T1000 (cell line): ENCODE measurements at places on chromosomes 7 and 10.

DNA sequence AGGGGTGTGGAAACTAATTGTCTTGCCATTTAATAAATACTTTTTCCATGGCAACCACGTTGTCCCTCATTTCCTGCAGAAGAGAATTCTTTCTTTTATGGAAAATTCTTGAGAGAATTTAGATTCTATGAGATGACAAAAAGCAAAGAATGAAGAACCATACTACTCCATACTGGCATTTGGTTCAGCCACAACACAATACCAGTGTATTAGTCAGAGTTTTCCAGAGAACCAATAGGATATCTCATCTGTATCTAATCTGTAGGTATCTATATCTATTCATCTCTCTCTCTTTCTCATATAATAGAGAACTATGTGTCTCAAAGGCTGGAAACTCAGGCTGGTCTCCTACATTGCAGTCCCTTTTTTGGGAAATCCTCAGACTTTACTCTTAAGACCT, 44.6 kb upstream of the NAMPT start:
- no peak for DNase-seq

GRCh38 chr10:21512573-21513404, 12.7 kb downstream of the SKIDA1 start:
- no peak for DNase-seq

GRCh38 chr10:127081851-127082345, 114.5 kb downstream of the INSYN2A start:
- DNase-seq: no peak

DNA sequence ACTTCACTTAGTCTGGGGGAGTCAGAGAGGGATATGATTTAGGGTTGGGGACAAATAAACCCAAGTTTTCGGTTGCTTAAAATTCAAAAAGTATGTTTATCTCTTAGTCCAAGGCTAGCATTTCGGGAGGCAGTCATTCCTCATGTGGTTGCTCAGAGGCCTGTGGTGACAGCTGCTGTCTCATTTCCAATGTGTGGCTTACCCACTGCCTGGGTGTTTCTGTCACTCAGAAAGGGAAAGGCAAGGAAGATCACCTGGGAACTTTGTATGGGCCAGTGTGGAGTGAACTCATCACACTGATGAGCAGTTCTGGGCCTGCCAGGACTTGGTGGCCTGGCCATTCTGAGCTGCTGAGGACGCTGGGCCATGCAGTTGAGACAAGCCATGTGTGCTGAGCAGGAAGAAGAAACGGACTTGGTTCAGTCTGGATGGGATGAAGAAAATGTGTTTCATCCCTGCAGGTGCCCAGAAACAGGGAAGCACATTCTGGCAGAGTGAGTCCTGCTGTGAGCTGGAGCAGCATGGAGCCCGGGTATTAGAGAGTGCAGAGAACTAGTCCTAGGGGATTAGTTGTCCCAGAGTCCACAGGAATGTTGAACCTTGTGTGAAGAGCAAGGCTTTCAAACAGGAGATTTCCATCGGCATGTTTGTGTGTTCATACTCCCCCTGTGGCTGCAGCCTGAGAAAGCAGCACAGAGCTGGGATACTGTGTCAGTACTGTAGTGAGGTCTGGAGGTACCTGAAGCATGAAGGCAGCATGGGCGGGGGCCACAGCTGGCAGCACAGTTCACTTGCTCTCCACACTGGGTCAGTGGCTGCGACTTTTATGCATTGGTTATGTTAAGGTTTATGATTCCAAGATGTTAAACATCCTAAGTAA, 211.1 kb upstream of the IGFBP3 start:
- DNase-seq: no peak

DNA sequence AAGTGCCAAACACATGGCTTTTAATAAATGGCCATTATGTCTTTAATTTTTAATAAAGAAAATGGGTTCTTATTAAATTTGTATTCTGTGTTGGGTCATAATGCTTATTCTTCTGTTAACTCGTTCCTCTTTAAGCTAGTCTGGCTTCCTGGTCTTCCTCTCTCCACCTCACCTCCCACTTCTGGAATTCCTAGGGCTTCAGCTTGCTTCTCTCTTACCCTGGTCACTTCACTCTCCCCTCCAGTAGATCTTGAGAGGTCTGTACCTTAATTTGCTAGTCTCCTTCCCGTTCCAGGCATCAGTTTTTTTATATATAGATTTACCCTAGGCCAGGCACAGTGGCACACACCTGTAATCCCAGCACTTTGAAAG, 111.2 kb downstream of the RALA start:
- DNase-seq: no peak

DNA sequence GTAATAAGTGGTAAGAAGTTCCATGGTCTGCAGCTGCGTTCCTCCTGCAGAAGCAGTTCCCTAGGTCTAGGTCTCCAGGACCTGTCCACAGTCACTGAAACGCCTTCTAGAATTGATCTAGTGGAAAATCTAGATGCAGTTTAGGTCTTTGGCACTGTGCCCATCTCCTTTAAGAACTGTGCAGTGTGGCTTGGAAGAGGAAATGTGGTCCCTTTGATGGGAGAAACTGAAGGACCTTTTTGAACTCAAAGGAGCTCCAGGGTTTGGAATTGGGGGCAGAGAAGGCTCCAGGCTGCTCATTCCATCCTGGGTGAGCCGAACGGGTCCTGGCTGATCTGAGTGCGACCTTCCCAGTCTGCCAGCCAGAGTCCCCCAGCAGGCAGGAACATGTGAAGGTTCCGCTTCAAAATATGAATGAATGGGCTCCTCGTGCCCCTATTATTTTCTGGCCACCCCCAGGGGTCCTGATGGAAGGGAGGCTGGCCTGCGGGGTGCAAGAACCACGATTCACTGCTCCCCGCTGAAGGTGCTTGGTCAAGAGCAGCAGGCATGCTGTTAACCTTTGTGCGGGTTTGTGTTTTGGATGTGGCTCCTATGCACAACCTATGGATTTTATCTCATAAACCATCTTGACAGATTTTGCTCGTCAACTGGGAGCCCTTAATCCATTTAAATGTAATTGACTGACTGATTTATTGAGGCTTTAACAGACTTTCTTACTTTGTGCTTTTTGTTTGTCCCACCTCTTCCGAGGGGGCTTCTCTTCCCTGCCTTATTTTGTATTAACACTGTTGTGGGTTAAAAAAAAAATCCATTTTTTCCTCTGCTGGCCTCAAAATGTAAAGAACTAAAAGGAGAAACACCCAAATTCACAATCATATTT, 36.7 kb downstream of the ZNF467 start:
- DNase-seq: no peak

- no peak for DNase-seq
Observed at GRCh38 chr7:23067271-23067670, 38.3 kb upstream of the KLHL7 start.

DNA sequence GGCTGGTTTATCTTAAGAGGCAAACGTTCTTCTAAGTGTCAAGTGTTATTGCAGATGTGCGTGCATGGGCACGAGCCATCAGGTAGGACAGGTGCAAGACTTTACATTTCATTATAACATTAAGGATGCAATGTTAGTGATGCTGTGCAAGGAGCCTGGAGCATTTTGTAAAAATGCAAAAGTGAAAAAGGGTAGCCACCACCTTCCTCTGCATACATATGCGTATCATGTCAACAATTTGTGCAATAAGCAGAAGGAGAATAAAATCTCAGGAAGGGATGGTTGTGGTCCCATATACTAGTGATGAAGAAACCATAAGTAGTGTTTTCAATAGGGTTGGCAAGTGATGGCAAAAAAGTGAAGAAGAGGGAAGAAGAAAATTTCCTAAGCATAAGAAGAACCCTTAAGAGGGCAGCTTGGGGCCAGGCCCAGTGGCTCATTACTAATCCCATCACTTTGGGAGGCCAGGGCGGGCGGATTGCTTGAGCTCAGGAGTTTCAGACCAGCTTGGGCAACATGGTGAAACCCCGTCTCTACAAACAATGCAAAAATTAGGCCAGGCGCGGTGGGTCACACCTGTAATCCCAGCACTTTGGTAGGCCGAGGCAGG, 7.5 kb downstream of the PIK3AP1 start:
- DNase-seq: no peak

GRCh38 chr7:121510302-121510701, 114.2 kb upstream of the FAM3C start:
- DNase-seq: no peak

DNA sequence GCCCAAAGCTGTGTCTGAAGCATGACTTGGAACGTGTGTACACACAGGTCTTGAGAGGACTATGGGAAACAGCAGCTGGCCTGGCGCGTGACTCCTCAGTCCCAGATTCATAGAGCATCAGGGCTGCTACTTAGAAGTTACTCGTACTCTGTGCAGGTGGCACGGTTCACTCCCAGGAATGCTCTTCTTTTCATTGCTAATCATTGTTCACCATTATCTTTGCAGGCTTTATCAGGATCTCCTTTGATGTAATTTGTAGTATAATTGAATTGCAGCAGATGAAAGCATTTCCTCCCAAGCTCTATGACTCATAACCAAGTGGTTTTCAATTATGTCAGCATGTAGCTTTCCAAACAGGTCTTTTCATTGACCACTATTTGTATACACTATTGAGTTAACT, 938.9 kb downstream of the NRG3 start:
- DNase-seq: no peak

- DNase-seq: no peak
Observed at GRCh38 chr10:62348029-62348428, 26.1 kb upstream of the ZNF365 start.

- DNase-seq: no peak
Observed at GRCh38 chr7:84043661-84044191, 150.9 kb downstream of the SEMA3A start.

DNA sequence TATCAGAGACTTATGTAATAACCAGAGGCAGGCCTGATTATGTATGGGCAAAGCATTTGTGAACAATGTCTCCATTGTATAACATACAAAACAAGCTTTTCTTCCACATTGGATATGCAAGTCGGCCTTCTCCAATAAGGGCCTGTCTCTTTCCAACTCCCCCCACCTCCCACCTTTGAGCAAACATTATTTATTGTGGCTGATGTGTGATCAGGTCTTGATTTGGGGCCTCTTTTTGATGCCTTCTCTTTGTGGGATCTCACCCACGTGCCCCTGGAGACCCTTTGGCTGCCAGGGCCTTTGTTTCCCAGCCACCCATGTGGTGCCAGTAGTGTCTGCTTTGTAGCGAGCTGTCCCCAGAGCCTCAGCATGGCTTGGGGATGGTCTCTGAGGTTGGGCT, 53.0 kb downstream of the TCF7L2 start:
- DNase-seq: no peak

DNA sequence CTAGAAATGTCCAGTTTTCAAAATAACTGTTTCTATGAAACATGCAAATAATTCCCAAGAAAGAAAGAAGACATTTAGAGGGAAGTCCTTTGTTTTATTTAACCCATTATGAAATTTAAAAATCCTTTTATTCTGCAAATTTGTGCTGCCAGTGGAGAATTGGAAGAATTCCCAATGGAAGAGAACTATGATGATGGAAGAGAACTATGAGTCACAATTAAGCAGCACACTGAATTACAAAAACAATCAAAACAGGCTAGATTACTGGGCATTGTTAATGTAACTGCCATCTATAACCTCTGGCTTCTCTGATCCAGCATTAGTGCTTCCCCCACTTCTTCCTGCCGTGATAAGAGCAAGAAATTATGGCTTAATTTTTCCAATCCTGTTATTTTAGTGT, 126.2 kb upstream of the FEZF1 start:
- DNase-seq: no peak

- no peak for DNase-seq
Observed at GRCh38 chr10:92200564-92200963, 90.3 kb downstream of the CPEB3 start.

DNA sequence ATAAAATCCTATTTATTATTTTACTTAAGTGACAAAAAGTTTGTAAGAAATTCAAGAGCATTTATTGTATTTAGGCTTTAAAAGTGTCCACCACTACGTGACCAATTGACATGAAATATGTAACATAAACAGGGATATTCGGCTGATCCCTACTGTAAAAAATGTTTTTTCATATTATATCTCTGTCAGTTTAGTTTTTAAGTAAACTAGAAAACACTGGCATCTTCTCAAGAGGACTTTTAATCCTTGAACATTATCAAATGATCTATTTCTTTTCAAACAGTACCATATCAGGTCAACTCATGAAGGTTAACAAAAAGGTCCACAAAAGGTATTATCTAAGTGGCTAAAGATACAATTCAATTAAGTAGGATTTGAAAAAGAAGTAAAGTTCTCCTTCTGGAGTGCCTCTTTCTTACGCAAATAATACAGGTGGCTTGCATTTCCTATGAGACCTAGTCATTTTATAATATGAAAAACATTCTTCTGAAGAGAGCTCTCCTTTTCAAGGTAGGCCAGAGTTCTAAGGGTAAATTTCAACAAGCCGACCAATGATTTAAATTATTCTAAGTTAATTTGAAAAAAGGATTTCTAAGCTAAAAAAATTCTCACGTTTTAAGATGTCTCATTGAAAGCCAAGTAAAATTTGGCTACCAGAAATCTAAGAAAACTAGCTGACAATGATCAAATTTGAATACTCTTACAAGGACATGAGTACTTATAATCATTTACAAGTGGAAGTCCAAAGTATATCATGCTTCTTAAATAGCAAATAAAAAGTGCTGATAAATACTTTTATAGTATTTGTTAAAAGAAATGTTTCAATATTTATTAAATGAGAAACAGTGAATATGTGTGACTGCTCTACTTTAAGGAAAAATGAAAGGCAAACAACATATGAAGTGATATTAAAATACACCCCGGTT, 133.5 kb downstream of the NRBF2 start:
- DNase-seq: no peak

DNA sequence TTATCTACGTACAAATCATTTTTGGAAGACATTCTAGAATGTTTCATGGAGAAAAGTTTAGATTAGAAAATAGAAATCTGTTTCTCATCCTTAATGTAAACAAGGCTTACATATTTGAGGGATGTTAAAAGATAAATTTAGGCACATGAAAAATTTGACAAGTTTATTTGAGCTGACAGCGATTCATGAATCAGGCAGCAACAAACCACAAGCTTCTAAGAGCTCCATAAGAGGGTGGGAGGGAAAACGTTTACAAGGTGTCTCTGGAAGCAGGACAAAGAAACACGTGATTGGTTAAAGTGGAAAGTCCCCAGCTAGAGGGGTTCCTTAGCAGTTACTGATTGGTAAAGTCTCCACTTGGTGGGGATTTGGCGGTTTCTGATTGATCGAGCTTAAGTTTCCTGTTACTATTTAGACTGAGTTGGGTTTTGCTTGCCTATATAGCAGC, 228.9 kb upstream of the PITRM1 start:
- no peak for DNase-seq

GRCh38 chr10:23200997-23201652, 9.0 kb downstream of the PTF1A start:
- no peak for DNase-seq

GRCh38 chr7:43276547-43276946, 164.1 kb downstream of the HECW1 start:
- no peak for DNase-seq

GRCh38 chr10:73480158-73480557, 15.7 kb downstream of the PPP3CB start:
- no peak for DNase-seq

DNA sequence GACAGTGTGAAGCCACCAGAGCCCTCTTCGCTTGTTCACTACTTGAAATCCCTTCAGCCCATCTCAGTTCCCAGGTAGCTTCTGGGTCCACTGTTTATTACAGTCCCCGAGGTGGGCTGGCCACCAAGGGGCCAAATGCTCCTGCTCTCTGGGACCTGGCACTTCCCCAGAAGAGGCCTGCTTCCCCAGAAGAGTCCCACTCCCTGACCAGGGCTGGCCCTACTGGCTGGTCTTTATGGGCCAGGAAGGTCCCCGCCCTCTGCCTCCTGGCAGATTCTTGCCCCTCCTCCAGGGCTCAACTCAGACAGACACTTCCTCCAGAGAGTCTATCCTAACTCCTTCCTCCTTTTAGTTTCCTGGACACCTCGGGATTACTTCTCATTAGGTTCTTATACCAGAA, 70.7 kb upstream of the LRRC18 start:
- DNase-seq: no peak
